Activated T-helper 17 cell treated with anti-CD3 and anti-CD28 coated beads, Interleukin-2, amount 50 U/mL, for 72 hours (primary cell): ENCODE measurements at places on chromosomes 7 and 10.

- no peak for ATAC-seq
Observed at GRCh38 chr10:35425595-35425994, 89.3 kb downstream of the CCNY start.

- ATAC-seq: peak; percentile 37
Observed at GRCh38 chr7:22551768-22552513, 52.0 kb upstream of the STEAP1B start.

DNA sequence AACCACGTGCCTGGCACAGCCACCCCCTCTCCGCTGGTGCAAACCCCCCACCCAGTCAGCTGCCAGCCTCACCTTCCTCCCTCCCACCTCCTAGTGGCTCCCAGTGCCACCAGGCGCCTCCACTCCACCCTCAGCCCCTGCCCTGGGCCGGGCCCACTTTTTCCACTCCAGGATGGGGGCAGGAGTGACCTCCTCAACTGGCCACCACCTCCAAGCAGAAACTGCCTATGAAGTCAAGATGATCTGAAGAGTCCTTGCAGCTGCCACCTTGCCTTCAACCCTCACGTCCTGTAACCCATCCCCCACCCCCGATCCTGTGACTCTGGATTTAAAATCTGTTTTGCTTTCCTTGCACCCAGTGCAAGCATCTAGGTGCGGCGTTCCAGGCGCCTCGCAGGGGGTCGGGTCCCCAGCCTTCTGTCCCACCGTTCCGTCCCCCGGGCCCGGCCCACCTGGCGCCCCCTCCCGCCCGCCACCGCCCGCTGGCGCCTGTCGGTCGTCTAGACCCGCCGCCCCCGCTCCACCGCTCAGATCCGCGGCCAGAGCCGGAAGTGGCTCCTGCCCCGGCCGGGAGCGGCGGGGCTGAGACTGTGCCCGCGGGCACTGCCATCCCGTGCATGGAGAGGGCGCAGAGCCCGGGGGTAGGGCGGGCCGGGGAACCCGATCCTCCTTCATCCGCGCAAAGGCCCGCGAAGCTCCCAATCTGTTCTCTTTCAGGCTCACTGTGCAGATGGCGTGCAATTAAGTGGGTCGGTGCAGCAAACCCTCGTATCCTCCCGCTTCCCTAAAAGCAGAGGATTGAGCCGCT, 51.2 kb upstream of the GTF2I start:
- ATAC-seq: peak; percentile 93

DNA sequence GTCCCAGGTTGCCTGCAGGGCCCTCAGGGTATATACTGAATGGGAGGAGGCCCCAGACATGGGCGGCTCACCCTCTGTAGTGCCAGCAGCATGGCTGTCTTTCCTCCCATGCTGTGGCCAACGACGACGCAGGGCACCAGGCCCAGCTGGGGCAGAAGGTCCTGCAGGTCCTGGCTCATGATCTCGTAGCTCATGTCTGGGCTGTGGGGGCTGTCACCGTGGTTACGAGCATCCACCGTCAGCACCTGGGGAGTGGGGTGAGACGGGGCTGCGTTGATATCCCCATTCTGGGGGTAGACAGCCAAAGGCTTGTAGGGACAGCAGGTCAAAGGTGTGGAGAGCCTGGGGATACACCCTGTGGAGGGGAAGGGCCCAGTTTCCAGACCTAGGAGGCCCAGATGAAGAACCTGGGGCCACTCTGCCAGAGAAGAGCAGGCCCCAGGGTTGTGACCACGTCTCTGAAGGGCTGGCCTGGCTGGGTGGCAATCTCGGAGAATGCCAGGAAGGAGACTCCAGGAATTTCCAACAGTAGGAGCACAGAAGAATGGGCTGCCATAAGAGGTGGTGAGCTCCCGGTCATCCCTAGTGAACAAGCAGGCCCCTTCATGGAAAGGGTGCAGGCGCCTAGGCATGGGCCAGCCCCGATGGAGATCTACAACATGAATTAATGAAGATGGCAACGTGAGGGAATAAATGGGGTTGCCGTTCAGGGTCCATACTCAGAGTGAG, 947 bp downstream of the ABHD11 start:
- ATAC-seq: no peak

GRCh38 chr7:55587687-55588378, 15.5 kb upstream of the VOPP1 start:
- ATAC-seq: no peak

GRCh38 chr10:69500864-69501468, 49.7 kb downstream of the TSPAN15 start:
- ATAC-seq: no peak

- ATAC-seq: no peak
Observed at GRCh38 chr7:882336-883035, 6.1 kb downstream of the GET4 start.

- no peak for ATAC-seq
Observed at GRCh38 chr10:112639298-112639697, 192.3 kb downstream of the VTI1A start.

- no peak for ATAC-seq
Observed at GRCh38 chr10:28945959-28946358, 268.6 kb downstream of the BAMBI start.

- ATAC-seq: no peak
Observed at GRCh38 chr7:44189286-44189992, at the start of gene GCK. Gene GCK, minus strand, starts transcription at chr7:44189439. Its CDS starts 486 bp downstream, at chr7:44188953.

- ATAC-seq: peak; percentile 92
Observed at GRCh38 chr7:128236924-128237586, 4.0 kb upstream of the LEP start.

DNA sequence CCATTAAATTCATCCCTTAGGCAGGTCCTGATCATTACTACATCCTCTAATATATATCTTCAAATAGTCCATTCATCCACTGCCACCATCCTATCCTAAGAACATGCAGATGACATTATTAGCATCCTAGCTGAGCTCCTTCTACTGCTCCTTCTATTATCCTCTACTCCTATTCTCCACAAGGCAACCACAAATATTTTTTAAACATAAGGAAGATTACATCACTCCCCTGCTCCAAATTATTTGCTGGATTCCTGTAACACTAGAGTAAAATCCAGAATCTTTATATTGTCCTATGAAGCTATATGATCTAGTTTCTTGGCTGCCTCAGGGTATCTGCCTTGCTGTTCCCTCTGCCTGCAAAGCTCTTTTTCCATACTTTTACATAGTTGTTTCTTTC, 176.3 kb upstream of the SLC26A5 start:
- no peak for ATAC-seq

DNA sequence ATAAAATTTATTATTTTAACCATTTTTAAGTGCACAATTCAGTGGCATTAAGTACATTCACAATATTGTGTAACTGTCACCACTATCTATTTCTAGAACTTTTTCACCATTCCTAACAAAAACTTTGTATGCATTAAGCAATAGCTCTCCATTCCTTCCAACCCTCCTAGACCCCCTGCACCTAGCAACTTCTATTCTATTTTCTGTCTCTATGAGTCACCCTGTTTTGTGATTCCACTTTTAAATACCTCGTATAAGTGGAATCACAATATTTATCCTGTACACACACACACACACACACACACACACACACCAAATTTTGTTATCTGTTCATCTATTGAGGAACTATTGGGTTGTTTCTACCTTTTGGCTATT, 89.2 kb downstream of the ARID5B start:
- no peak for ATAC-seq

DNA sequence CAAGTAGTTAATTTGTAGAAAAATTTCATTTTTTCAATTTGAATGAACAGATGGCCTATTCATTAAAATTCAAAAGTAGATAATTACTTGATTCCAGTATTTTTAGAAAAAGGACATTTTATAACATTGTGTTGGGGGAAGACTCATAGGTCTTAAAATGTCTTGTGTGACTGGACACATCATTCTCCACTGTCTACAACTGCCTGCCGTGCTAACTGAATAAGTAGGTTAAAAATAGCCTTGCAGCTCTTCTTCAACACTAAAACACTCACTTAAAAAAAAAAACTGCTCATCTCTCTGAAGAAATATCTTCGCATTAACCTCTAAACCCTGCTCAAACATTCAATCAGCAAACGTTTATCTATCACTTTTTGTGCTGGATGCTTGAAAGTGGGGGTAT, 253.8 kb downstream of the CSTF2T start:
- ATAC-seq: no peak

DNA sequence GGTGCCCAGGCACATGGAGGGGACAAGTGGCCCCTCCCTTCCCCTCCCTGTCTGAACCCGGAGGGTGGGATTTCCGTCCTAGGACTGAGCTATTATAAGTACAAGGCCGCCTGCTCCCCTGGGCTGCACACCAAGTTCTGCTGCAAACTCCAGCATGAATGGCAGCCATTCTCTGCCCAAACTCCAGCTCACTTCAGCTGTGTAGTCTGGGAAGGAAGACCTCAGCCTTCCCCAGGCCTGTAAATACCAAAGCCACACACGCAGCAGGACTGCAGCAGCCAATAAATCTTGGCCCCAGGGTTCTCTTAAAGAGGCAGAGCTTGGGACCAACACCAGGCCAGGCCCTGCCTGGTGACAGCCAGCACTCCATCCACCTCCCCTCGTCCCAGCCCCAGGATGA, 291.3 kb upstream of the ZMIZ1 start:
- no peak for ATAC-seq

GRCh38 chr10:58608351-58608750, 95.7 kb downstream of the BICC1 start:
- ATAC-seq: no peak

DNA sequence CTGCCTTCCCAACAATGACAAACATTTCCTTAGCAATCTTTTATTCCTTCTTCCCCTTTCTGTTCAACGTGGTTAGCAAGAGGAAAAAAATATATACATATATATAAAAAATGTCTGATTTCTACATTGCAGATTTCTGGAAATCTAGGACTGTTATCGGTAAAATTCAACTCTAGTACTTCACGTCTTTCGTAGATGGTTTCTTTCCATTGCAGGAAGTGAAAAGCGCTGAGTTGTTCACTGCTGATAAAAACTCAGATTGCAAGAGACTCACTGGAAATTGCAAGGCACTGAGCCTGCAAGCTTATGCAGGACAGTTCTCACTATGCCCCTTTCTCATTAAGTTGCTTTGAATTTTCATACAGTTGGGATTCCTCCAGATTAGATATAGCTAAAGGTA, 23.9 kb downstream of the KIN start:
- no peak for ATAC-seq

DNA sequence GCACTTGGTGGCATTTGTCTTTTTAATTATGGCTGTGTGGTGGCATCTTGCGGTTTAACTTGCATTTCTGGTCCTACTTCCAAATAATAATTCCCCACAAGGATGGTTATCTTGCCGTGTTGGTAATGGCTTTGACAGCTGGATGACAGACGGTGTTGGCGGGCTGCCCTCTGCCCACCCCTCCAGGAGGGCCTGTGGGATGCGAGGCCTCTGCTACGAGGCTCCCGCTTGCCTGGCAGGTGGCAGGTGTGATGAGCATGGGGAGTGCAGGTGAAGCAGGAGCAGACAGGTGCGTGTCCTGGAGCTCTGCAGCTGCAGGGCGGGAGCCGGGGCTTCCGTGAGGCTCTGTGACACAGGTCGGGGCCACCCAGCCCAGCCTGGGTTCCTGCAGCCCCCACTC, 11.8 kb downstream of the INPP5A start:
- no peak for ATAC-seq

DNA sequence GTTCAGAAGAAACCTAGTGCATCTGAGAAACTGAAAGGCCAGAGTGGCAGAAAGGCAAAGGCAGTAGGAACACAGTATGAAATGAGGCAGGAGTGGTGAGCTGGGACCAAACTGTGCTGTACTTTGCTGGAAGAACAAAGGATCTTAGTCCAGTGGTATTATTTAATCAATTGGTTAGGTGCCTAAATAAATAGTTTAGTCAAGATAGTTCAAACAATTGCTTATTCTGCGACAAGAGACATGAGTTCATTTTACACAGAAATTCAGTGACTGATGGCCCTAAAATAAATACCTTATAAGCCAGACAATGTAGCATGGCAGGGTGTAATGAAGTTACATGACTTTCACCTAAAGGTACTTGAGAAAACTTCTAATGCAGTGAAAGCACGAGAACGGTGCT, 181.8 kb upstream of the LRRN3 start:
- ATAC-seq: no peak

DNA sequence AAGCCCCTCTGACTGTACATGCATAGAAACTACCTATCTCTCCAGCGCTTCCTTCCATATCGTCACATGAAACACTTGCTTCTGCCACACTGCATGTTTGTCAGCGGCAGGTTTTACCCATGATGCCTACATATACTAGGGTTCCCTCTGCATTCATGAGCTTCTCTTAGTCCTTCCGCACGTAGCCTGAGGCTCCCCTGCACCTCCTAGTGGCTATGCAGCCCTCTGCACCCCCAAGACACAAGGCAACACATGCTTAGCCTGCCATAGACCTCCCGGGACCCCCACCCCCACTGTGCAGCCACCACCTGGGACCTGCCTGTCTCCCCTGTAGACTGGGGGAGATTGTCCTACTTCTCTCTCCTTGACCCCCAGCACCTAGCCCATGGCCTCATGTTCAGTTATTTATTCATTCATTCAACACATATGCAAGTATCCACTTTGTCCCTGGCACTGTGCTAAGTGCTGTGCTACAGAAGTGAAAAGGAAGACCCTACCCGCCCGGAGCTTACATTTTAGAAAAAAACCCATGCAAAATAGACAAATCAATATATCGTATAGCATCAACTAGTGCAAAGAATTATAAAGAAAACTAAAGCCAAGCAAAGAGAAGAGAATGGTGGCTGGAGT, 23.5 kb downstream of the TMEM273 start:
- ATAC-seq: peak; percentile 39

DNA sequence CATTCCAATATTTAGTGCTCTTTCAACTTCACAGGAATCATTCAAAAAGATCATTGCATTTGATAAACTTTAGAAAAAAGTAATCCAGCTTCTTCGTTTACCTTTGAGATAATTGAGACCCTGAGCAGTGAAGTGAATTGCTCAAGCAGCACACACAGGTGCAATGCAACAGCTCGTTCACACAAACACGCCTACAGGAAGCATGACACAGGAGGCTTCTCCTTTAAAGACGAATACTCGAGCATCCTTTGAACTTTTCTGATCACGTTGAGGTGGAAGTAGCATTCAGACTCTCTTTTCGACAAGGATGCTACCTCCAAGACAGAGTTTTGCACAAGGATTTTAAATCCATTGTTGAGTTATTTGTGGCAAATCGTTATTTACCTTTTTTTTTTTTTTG, 18.0 kb upstream of the RSU1 start:
- peak; percentile 76 for ATAC-seq

DNA sequence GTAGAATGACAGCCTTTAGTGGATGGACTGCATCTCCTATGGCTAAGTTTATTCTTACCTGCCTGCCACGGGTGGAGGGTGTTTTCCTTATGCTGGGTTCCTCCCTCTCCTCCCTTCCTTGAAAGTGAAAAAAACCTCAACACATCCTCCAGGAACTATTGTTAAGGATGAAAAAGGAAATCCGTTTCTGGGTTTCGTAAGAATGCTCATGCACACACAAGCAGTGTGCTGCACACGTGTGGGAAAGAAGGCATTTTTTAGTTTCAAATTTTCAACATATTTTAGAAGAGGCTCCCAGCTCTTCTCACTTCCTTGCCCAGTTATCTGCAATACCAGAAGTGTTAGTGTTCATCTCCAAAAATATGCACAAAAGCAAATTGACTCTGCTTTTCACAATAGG, 90.6 kb downstream of the FAM171A1 start:
- ATAC-seq: no peak

GRCh38 chr7:91435381-91436059, 171.3 kb downstream of the FZD1 start:
- no peak for ATAC-seq

GRCh38 chr7:56077681-56078080, 13.6 kb downstream of the SUMF2 start:
- ATAC-seq: no peak
